NCI-H510A treated with DMSO at 0.1 percent for 48 hours (cell line): ENCODE measurements at places on chromosomes 16 and 17.

DNA sequence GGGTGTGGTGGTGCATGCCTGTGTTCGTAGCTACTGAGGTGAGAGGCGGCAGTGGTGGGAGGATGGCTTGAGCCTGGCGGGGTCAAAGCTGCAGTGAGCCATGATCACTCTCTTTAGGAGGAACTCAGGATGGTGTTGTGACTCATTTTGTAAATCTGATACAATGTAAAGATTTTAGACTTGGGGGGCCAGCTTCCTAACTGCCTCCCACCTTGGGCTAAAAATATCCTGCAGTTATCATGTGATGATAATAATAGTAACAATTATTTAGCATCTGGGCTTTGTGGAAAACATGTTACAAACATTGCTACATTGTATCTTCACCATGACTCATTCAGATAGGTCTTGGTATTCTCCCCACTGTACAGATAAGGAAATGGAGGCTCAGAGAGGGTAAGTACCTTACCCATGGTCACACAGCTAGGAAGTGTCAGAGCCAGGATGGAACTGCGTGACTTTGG, 7.4 kb downstream of the CTNS start:
- DNase-seq, result no peak

DNA sequence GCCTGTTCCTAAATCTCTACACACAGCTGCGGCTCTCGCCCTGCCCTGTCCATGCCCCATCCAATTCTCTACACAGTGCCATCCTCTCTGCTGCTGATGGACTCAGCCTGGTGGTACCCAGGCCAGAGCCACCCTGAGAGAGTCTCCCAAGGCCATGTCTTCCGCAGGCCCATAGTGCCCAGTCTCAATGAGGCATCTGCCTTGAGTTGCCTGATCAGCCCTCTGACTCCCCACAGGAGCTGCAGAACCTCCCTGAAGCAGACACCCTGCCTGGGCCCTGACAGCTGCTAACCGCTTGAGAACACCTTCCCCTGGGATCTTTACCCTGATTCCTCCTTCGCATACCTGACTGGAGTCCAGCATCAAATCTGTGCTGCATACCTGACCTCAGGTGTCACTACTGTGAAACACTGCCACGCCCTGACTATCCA, 13.3 kb downstream of the TSPOAP1 start:
- no peak for DNase-seq

GRCh38 chr16:627454-628239, 3.1 kb upstream of the WFIKKN1 start:
- DNase-seq, result no peak

DNA sequence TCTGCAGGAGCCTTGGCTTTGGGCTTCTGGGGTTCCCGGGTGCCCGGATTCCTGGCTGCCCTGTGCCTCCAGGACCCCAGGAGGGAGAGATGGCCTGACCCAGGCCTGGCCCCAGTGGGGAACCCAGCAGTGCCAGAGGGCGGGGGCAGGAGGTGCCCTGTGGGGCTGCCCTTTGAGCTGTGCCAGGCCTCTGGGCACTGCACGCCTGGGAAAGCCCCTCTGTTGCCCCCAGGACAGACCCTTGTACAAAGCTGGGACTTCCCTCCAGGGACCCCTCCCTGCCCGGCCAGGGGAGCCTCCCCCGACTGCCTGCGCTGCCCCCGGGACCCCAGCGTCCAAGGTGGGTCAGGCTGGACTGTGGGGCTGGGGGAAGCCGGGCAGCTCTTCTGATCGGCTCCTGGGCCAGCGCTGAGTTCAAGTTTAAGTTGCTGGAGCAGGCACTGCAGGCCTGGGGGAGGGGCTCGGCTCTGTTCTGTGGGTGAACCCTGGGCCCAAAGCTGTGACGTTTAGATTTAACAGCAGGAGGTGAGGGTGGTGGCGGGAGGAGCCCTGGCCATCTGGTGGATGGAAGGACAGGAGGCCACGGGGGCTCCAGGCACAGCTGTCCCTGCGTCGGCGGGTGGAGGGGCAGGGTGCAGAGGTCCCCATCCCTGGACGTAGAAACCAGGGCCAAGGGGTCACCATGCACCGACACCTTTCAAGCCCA, 27.6 kb upstream of the C1QTNF8 start:
- DNase-seq, result no peak

DNA sequence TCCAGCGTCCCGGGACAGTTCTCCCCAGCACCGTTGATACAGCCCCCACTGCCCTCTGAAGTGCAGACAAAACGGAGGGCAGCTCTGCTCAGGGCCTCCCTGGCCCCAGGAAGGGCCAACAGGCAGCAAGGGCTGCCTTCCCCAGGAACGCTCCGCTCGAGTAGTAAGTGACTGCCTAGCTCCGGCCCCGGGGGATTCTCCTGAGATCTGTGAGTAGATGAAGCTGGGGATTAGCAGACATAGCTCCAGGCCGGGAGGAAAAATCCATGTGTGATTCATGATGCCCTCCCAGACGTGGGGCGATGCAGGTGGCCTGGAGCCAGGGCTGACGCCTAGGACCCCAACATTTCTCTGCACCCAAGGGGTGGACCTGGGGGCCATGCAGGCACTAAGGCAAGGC, 85.3 kb downstream of the ENGASE start:
- DNase-seq, result no peak

GRCh38 chr17:48429638-48430586, at the start of gene SKAP1:
SKAP1 (minus strand) TSS chr17:48430214.
- DNase-seq, result no peak

GRCh38 chr17:34981538-34982241, 1.4 kb downstream of the LIG3 start:
- peak; percentile 45 for DNase-seq

DNA sequence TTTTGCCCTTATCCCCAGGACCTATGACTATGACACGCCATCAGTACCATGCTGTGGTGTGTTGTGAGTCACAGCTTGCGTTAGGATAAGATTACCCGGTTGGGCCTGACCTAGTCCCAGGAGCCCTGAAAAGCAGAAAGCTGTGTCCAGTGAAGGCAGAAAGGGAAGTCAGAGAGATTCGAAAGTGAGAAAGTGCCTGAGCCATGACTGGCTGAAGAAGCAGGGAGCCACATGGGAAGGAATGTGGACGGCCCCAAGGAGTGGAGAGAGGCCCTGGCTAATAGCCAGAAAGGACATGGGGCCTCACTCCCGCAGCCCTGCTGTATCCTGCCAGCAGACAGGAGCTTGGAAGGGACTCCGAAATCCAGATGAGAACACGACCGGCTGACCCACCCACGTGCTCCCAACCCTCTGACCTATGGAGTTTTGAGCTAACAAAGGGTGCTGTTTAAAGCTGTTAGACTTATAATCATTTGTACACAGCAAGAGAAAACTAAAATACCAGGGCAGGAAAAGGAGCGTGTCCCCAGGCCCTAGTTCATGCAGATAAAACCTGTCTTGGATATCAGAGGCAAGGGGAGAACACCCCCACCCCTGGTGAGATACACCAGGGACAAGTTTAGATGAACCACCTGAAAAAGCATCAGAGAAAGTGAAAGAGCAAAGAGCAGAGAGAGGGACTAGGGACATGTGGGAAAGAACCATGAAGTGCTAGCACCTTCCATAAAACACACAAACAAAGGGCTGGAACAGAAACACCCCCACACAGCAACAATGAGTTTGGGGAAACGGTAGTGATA, 115.3 kb downstream of the SLC39A11 start:
- peak; percentile 20 for DNase-seq

DNA sequence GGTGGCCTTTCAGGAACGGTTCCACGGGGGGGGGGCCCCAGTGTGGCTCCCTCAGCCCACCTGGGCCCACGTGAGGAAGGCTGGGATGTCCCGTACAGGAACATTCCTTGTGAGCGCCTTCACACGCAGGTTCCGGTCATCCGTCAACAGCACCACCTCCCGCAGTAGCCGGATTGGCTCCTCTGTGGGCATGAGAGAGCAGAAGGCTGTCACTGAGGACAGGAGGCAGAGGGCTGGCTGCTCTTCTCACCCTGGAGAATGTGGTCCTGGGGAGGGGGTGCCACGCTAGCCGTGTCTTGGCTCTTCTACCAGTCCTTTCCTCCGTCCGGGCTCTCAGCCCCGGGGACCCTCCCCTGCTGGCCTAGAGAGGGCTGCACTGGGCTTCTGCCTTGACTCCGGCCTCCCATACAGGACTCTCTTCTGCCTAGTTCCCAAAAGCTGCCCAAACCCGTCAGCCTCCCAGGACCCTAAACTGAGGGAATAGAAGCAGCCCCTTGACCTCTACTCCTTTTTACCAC, 6.6 kb downstream of the HIC1 start:
- no peak for DNase-seq

DNA sequence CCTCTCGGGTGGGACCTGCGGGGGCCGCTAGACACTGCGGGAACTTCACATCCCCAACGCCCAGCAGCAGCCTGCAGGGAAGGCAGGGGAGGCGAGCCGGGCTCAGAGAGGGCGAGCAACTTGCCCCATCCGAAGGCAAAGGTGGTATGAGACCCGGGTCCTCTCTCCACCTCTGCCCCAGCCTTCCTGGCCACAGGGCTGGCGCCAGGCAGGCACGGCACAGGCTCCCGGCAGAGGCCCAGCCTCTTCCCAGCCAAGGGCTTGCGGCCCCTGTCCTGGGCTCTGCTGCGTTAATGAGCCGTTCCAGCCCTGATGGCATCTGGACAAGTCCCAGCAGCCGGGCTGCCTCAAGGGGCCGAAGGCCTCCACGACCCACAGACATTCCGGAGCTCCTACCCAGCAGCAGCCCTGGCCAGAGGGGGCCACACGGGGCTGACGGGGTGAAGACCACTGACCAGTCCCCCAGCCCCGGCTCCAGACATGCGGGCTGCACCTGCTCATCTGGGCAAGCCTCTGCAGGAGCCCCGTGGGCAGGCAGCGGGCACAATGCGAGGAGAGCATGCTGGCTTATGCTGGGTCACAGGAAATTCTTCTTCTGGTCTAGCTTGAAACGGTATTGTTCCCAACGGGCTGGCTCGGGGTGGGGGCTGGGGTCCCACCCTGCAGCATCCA, 1.2 kb upstream of the HS3ST6 start:
- DNase-seq, result no peak

- no peak for DNase-seq
Observed at GRCh38 chr17:16459855-16460550, 32.0 kb downstream of the LRRC75A start.

- no peak for DNase-seq
Observed at GRCh38 chr16:47713225-47713595, 252.1 kb downstream of the PHKB start.

DNA sequence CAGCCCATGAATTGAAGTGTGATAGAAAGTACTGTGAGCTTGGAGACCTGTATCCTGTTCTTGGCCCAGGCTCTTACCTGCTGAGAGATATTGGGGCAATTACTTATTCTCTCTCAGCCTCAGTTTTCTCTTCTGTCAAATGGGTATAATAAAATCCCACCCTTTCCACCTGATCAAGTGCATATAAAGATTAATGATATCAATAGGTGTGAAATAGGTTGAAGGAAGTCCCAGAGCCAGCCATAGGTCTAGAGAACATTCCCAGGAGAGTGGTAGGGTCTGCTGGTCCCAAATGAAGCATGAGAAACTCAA, 81.2 kb downstream of the GNAO1 start:
- no peak for DNase-seq

DNA sequence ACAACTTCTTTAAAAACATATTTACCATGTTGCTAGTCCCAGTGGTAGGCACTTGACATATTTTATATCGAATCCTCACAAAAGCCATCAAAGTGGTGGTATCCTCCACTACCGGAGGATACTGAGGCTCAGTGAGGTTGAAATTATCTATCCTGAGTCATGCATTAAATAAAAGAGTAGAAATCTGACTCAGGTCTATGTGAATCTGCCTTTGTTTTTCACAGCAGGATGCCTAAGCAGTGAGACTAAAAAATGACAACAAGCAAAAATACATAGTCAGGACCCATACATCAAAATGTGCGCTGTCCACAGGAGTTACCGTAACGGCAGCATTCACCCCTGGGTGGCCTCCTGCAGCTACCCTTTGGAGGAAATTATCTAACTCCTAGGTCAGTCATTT, 17.7 kb downstream of the BRD7 start:
- DNase-seq, result no peak

DNA sequence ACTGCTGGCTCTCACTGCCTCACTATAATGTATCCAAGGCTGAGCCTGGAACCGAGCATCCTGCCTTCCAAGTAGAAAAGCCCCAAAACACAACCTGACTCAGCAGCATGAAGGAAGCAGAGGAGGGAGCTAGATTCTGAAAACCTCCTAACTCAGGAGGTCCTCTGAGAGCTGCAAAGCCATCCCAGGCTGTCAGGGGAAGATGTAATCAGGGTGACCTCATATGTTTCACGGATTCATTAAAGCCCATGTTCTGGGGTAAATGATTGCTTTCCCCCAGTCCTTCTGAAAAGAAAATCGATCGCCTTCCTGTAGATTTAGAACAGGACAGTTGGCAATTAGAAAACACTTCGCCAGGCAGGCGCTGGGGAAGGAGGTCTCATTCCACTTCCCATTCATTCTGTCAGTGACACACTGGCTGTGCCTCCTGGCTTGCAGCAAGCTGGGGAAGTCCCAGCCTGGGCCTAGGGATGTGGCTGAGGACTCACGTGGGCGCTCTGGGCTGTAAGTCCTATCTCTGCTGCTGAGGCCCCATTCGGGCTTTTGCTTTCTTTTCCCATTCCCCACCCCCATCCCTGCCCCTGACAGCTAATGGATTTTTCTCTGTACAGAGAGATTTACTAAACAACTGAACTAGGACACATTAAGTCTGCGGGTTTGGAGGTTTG, 75.7 kb upstream of the TMEM132E start:
- DNase-seq, result no peak

GRCh38 chr17:79696610-79696982, 34.1 kb upstream of the ENPP7 start:
- DNase-seq, result no peak

DNA sequence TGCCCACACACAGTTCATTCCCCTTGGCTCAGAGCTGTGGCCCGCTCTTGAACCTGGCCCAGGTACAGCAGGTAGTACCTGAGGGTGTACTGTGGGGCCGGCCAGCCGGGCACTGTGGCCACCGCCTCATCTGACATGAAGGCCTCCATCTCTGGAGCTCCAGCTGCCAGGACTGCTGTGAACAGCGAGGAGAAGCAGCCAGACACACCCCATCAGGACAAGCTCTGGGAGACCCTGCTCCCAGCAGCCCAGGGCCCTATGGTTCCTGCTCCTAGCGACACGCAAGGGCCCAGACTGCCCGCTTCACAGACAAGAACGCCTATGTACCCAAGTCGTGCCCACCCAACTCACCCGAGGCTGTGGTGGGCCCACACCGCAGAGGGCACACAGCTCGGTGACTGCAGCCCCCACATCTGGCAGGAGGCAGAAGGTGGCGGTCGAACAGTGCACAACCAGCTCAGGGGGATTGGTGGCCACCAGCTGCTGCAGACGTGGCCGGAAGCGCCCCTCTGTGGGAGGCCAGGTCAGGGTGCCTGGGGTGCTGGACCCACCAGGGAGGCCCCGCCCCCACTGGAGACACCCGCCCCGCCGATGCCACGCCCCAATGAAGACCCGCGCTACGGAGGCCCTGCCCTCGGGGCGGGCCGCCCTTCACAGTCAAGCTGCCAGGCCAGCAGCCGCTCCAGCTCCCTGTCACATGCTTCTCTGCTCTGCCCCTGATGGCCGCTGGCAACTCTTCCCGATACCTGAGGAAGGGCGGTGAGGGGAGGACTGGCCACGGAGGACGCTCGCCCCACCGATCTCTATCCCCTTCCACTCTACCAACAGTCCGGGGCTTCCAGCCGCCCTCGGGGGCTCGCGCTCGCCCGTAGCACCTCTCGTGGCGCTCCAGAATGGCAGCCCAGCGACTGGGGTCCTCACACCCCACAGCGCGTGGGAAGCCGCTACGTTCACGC, 1.1 kb upstream of the STUB1 start:
- DNase-seq, result no peak

GRCh38 chr17:58052945-58053715, 30.1 kb upstream of the DYNLL2 start:
- DNase-seq, result no peak
